AG09309 (cell line): ENCODE measurements at places on chromosomes 7 and 10.

GRCh38 chr7:33307205-33307604, 177.8 kb downstream of the BBS9 start:
- DNase-seq: no peak

DNA sequence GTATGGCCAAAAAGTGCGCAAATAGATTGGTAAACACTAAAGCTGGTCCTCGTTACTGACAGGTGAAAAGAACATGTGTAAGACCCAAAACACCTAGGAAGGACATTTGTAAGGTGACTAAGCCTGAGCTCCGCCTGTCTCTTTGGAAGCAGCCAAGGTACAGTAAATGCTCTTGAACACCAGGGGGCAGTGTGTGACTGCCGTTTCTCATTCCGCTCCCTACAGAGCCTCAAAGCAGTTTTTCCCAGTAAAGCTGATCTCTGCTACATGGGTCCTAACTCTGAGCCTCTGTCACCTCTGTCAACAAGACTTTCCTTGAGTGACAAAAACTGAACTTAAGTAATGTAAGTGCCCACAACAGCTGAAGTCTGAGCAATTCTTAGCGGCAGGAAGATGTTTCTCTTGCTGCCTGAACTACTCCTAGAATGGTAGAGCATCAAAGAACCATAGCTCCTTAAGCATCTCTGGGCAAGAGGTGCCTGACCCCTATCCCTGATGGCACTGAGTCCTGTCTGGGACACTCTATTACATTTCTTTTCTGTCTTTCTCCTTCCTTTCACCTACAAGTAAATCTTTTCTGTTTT, 238.0 kb upstream of the INHBA start:
- DNase-seq: no peak

DNA sequence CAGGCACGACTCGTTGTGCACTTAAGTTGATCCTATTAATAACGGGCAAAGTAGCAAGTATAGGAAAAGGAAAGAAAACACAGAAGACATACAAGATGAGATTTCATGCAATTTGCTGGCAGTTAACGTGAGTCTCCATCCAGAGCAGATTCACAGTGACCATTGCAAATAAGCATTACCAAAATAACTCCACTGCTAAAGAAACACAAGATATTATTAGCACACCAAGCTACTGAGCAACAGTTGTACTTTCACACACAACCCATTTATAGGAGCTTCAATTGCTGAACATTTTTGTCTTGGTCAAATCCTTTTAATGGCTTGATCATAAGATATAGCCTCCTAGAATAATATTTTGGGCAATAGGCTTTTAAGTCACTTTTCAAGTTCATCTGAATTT, 187.7 kb upstream of the HGF start:
- DNase-seq: no peak

DNA sequence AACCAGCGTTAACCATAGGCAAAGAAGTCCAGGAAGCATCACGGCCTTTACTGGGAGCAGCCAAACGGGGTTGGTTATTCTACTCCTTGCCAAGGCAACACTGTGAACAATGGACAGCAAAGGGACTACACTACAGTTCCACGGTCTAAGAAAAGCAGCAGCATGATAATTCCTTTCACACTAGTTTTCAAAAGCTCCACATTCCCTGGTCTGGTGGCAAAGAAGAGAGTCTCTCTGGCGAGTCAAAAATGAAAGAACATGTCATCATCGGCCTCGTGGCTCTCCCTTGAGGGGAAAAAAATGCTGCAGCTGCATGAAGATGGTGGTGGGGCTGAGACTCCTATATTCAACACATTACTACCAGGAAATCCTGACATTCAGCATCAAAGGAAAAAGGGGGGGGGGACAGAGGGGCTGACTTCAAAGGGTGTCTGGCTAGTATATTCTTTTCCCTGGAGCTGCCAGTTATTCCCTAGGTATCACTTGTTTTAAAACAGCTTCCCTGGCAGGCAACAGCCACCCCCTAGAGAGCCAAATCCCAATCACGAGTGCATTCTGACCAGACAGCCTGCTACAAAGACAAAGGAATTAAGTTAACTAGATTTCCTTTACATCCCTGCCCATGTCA, 49.1 kb downstream of the SLC37A3 start:
- no peak for DNase-seq

DNA sequence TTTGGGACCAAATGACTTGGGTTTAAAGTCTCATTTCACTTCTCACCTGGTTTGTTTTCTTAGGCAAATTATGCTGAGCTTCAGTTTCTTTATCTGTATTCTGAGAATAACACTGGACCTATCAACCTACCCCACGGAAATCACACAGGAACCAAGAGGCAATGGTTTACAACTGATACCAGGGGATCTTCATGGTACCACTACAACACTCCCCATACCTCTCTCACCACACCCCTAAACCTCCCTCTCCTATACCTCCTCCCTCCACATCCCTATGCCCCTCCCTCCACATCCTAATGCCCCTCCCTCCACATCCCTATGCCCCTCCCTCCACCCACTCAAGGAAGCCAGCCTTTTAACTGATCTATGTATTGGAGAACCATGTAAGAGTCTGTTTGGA, 9.9 kb downstream of the FAM204A start:
- no peak for DNase-seq

- DNase-seq: peak; percentile 17
Observed at GRCh38 chr7:65307651-65308299, 65.9 kb upstream of the ZNF92 start.

GRCh38 chr10:110914431-110914830, 4.5 kb downstream of the BBIP1 start:
- DNase-seq: no peak

GRCh38 chr10:131810805-131811629, 89.8 kb upstream of the PPP2R2D start:
- no peak for DNase-seq

DNA sequence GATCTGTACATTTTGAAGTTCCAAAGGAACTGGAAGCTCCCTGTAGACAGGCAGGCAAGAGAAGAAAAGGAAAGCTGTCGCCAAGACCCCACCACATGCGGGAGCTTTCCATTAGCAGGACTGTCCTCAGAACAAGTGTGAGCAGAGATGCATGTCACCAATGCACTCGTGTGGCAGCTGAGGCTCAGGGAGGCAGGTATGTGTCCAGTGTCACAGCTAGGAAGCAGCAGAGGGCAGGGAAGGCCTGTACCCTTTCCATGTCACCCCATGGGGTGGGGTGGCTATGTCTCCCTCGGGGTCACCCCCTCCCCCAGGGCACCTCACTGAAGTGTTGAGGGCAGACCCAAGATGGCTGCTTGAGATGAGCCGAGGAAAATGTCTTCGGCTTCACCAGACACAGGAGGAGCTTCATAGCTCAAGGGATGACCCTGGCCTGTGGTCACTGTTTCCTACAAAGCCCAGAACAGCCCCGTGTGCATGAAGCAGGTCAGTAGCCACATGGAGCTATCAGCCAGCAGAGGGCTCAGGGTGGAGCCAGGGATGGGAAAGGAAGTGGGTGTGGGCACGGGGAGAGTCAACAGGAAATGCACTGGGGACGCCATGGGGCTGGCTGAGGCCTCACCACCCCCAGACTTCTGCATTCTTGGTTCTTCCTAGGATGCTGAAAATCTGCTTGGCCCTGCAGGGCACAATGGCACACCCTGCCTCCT, 96.6 kb downstream of the FAM53B start:
- no peak for DNase-seq

- DNase-seq: no peak
Observed at GRCh38 chr10:92809840-92810239, 38.5 kb upstream of the EXOC6 start.

GRCh38 chr10:30437031-30437841, 3.3 kb downstream of the MAP3K8 start:
- DNase-seq: no peak

GRCh38 chr7:116438267-116438666, 61.3 kb upstream of the CAV2 start:
- DNase-seq: peak; percentile 39

GRCh38 chr7:44347546-44348114, 22.2 kb upstream of the CAMK2B start:
- no peak for DNase-seq

- no peak for DNase-seq
Observed at GRCh38 chr10:20708305-20708704, 188.8 kb downstream of the NEBL start.

DNA sequence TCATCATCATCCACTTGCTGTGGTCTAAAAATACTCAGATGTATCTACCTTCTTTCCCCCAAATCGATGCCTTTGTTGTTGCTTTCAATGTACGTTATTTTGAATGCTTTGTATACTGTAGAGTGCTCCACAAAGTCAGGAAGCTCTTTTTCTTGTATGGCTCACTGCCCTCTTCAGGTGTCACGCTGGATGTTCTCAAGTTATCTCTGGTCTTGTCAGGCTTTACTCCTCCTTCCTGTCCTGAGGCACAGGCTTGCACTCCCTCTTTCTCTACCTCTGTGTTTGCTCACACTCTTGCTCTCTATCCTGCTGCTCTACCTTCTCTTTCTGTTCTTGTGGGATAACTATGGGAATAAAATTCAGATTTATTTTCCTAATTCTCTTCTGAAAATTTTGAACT, 381.3 kb downstream of the NRG3 start:
- no peak for DNase-seq

DNA sequence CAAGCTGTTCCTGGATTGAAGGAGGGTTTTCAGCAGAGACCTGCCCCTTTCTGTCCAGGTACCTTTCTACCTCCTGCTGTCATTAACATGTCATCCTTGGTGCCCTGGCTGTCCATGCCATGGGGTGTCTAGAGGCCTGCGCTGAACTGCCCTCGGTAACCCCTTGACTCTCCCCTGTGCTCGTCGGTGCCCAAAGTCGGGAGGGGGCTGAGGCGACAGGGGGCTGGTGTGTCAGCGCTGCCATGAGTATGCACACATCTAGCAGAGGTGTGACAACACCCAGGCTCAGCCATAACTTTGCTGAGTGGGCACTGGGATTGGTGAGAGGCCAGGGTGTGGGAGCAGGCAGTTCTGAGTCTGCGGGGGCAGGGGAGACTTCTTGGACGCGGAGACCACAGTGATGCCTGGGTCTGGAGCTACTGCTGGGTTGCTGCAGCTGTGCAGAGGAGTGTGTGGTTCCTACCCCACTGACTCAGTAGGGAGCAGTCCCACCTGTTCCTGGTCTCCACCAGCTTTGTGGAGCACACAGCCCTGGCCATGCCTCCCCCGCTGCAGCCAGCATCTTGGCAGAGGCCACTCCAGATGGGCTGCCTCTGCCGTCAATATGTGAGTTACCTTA, 376.2 kb upstream of the SEMA3C start:
- DNase-seq: no peak

DNA sequence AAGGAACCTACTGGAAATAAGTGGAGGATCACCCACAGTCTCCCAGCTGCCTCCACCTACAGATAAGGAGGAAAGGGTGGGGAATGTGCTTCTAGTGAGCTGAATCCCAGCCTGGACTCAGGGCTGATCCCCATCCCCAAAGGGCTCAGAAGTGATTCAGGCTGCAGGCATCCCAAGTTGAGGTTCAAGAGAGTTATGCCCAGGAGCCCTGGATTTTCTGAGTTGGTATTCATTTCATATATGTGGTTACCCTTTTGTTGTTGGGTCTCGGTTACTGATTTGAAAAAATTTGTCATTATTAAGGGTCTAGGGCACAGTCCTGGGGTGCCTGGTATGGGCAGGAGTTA, 30.0 kb upstream of the SRGN start:
- DNase-seq: no peak

- no peak for DNase-seq
Observed at GRCh38 chr7:38977685-38978084, at the start of gene POU6F2. POU6F2 (plus strand) TSS chr7:38977909; CDS start chr7:38977954, 45 bp downstream.

GRCh38 chr10:49112851-49113250, 2.5 kb downstream of the VSTM4 start:
- DNase-seq: no peak

GRCh38 chr10:5356302-5356763, 8.4 kb upstream of the UCN3 start:
- DNase-seq: peak; percentile 3

- no peak for DNase-seq
Observed at GRCh38 chr10:119412244-119413092, 130.1 kb downstream of the RGS10 start.

GRCh38 chr10:126634347-126634746, 36.1 kb downstream of the C10orf90 start:
- DNase-seq: no peak

DNA sequence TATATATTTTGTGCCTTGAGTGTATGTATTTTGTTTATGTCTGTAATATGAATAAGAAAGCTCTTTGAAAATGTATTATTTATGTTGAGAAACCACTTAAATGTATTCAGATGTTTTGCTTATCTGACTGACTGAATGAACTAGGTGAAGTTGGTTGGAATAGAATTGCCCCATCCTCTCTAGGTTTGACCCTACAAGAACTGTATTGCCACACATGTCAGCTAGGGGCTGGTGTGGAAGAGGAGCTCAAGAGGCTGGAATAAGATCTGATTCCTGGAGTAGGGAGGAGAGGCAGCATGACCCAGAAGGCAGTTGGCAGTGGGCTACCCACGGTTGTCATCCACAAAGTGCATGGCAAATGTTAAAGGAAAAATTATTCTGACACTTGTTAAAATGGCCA, 9.1 kb downstream of the SSMEM1 start:
- no peak for DNase-seq

DNA sequence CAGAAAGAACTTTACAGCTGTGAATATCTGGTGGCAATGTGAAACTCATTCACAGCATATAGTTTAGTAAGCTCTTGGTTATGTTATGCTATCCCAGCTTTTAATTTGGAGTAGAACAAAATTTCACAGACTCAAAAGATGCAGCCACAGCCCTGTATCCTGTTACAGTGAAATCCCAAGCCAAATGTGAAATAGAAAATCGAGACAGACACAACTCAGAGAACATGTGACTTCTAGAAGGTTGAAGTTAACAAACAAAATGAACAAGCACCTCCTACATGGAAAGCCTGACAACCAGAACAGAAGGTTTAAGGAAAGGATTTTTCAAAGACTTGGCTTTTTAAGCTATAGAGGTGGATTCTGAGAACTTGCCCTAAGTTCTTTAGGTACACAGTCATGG, 39.6 kb downstream of the JAZF1 start:
- no peak for DNase-seq

GRCh38 chr10:48633381-48634197, 28.7 kb upstream of the ARHGAP22 start:
- DNase-seq: no peak

- DNase-seq: no peak
Observed at GRCh38 chr7:2474813-2475677, 1.2 kb downstream of the GRIFIN start.

GRCh38 chr10:30384701-30385201, 35.7 kb upstream of the MTPAP start:
- DNase-seq: no peak

- no peak for DNase-seq
Observed at GRCh38 chr7:49597805-49598204, 175.6 kb upstream of the VWC2 start.
